Stimulated activated CD4-positive, alpha-beta T cell treated with anti-CD3 and anti-CD28 coated beads, Interleukin-2, amount 100 ng/mL, for 24 hours (primary cell): ENCODE measurements at places on chromosomes 11 and 22.

- no peak for DNase-seq
These were observed 12.3 kb upstream of the ARL14EP start for GRCh38 chr11:30310623-30311022.

DNA sequence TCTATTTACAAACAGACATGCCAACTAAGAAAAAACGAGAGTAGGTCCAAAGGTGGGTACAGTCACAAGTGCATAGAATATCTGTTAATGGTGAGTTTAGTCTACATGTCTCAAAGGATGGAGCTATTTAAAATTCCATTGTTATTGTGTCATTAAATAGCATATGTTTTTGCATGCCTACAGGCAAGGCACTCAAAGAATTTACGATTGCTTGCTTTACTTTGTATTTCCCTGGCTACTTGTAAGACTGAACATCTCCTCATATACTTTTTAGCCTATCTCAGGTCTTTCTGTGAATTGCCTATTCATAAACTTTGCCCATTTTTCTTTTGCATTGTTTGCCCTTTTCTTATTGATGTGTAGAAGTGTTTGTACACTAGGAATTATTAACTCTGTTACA, 39.7 kb downstream of the DEUP1 start:
- DNase-seq: no peak

- no peak for DNase-seq
These were observed 80.6 kb upstream of the CLDN5 start for GRCh38 chr22:19604711-19605268.

GRCh38 chr11:45449036-45449601, 163.0 kb upstream of the SYT13 start:
- no peak for DNase-seq

GRCh38 chr11:2924381-2924780, 4.8 kb downstream of the PHLDA2 start:
- no peak for DNase-seq

GRCh38 chr22:49550766-49551362, 276.8 kb downstream of the BRD1 start:
- no peak for DNase-seq

- no peak for DNase-seq
These were observed 18.7 kb upstream of the BDNF start for GRCh38 chr11:27718863-27719545.

GRCh38 chr11:132888226-132888625, 644.1 kb downstream of the OPCML start:
- DNase-seq: no peak

DNA sequence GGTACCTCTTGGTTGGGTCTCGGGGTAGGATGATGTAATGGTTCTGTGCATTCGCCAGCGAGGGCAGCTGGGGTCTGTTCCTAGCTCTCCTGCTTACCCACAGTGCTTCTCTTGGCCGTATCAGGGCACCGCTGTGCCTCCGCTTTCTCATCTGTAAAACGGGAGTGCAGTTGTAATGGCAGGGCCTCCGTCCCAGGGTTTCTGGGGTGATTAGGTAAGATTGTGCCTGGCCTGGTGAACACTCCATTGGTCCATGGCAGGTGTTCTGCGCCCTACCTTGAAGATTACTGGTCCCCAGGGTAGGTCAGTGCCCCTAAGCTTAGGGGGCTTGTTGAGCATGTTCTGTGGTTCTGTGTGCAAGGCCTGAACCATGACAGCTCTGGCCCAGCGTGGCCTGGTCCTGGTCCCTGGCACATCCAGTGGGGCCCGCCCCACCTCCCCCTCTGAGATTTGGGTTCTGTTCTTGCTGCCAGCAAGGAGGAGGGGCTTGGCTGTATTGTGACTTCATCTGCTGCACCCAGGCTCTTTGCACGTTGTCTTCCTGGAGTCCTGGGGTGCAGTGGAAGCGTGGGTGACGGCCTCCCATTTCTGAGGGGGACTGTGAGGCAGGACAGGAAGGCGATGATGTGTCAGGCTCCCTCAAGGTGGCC, 4.9 kb downstream of the MYRF start:
- DNase-seq: no peak

DNA sequence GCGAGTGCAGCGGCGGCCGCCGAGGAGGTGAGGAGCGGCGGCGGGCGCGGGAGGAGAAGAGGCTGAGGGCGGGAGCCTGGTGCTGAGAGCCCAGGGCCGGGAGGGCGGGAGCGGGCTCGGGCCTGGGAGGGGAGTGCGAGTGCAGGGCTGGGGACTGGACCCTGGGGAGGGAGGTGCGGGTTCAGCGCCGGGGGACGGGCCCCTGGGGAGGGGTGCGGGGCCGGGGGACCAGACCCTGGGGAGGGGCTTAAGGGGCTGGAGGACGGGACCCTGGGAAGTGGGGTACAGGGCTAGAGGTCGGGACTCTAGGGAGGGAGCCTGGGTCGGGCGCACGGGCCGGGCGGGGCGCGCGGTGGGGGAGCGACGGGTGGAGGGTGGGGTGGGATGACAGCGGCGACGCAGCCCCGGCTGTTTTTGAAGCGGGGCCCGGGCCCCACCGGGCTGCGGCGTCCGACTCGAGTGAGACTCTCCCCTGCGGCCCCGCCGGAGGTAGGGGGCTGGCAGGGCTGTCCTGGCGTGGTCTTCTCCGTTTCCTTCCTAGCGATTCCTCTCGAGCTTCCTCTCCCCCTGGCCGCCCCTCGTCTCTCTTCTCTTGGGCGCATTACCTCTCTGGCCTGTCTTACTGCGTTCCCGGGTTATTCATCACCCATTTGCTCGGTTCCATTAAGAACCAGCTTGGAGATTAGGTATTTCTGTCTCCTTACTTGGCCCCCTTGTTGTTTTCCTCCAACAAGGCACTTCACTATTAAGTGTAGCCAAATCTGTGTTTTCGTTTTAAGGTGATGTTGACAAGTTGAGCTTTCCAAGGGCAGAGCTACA, 754 bp downstream of the NUP50 start:
- DNase-seq: peak; percentile 42

DNA sequence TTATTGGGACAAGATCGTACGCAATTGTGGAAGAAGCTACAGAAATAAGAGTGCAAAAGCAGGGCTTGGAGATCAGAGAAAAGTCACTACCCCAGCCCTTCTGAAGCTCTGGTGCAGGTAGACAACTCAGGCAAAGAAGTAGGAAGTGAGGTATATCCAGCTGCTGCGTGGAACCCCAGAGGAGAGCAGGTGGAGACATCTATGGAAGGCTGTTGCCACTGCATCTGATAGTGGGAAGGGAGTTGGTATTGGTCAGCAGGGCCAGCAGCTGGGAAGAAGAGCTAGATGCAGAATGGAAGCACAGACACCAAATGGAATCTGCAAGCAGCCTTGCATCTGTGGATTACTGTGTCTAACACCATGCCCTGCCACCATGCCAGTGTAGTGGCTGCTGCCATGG, 165.1 kb downstream of the WNT11 start:
- DNase-seq: no peak

DNA sequence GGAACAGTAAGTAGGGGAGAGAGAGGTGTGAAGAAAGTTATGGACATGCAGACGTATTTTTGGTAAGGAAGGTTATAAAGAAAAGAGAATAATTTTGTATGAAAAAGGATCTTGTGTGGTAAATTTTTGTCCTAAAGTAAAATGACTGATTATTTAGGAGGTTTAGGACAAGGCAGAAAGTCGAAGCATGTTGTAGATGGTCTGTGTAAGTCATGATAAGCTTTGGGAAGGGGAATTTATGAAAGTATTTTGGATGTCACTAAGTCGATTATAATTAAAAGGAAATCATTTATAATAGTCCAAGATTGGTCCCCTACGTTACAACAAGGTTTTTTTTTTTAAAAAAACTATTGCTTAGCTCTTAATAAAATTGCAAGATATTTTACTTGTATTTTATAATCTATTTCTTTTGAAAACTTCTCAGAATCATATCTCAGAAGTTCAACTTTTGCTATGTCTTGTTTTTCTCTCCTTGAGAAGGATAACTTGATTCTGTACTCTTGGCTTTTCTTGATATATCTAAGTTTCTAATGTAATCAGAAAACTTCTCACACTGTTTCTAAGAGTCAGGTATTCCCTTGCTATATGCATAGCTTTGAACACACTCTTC, 10.9 kb upstream of the CABP2 start:
- DNase-seq: no peak

DNA sequence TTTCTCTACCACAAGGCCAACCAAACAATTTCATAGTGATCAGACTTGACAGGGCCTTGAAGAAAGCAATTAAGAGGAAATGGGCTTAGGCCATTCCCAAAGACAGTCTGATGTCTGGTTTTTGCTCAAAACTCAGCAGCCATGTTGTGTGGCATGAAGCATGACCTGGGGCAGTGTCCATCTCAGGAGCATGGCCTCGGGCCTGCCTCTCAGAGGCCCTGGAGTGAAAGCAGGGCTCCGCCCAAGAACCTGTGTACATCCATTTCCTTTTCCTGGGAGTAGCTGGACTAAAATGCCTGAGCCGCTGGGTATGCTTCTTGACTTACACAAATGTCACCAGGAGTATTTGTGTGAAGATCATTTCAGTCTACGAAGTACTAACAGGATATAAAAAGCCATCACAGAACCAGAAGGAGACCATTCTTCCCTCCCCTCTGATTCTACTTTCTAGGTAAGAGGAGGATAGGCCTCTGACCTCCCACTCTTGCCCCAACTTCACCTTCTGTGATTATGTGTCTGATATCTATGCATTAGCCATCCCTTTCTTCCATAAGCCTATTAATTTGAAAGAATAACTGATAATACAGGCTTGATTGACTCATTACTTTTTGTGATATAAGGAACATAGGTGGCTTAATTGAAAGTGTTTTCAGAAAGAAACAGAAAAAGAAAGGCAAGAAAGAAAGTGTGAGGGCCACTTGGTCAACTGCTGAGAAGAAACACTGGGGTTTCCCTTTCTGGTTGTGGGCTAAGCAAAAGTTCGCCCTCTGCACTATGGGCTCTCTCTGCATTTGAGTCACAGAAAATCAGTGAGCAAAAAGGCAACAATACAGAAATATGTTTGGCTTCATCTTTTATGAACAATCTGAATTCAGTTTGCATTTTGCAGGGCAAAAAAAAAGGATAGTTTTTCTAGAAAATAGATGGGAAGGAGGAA, 188.6 kb upstream of the MTMR2 start:
- DNase-seq: no peak

- no peak for DNase-seq
These were observed 10.8 kb upstream of the COMT start for GRCh38 chr22:19930551-19931486.

DNA sequence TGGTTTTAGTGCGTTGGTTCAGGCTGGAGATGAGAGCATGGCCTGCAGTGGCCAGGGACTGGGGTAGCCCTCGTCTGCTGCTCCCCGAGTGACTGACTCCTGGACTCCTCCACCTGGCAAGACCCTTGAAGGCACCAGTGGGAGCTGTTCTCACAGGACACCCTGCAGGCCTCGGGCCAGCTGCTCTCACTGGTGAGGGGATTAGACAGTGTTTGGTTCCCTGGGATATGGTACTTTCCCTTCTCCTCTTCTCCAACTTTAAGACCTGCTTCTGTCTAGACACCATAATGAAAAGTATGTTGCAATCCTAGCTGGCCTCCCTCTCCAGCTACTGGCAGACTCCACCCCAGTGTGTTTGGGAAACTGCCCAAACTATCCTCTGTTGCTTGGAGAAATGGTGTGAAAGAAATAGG, 168.8 kb upstream of the CADM1 start:
- DNase-seq: no peak

DNA sequence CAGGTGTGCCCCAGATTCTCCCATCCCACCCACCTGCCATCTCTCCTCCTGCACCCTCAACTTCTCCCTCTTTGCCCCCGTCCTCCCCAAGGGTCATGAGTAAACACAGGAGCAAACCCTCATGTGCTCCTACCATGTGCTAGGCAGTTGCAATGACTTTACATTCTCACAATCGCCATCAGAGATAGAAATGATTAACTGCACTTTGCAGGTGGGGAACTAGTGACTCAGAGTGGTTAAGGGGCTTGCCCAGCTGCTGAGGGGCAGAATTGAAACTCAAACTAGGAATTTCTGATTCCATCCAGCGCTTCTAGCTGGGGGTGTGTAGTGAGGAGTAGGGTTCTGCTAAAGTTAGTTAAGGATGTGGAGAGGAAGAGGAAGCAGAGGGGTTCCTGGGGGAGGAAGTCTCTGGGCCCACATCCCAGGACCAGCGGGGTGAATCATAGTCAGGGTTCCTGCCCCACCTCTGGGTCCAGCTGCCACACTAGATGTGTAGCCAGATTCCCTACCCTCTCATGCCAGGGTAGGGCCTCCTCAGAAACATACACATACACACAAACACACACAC, 16.0 kb upstream of the PRG2 start:
- peak; percentile 54 for DNase-seq

GRCh38 chr22:29260601-29261315, 7.0 kb downstream of the RHBDD3 start:
- DNase-seq: no peak

GRCh38 chr11:17014833-17015626, 816 bp upstream of the PLEKHA7 start:
- DNase-seq: peak; percentile 24

DNA sequence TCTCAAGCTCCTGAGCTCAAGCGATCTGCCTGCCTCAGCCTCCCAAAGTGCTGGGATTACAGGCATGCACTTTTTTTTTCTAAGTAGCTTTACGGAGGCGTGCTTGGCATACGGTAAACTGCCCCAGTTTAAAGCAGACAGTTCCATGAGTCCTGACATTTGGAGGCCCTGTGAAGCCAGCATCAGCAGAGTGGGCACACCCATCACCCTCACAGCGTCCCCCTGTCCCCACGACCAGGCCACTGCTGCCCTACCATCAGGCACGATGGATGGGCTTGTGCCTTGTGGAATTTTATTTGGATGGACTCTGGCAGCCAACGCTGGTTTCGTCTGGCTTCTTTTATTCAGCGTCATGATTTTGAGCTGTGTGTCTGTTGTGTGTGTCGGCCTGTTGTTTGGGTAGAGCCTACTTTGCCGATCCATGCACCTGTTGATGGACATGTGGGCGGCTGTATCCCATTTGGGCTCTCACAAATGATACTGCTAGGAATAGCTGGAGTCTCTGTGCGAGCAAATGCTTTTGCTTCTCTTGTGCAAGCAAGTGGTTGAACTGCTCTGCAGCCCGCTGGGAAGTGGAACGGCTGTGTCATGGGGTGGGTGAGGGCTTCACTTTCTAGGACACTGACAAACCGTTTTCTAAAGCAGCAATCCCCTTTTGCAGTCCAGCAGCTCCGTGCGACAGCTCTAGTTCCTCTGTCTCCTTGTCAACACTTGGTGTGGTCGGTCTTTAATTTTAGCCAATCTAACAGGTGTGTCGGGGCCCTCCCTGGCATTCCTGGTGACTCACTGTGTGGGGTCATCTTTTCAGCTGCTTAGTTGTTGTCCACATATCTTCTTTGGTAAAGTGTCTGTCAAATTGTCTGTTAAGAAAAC, 23.8 kb downstream of the KCNQ1 start:
- DNase-seq: no peak

GRCh38 chr22:28333088-28333487, 346.6 kb downstream of the TTC28 start:
- no peak for DNase-seq

GRCh38 chr11:25163421-25163820, 666.6 kb downstream of the LUZP2 start:
- DNase-seq: no peak
